ENCODE measurements at places on chromosomes 3 and 15.

DNA sequence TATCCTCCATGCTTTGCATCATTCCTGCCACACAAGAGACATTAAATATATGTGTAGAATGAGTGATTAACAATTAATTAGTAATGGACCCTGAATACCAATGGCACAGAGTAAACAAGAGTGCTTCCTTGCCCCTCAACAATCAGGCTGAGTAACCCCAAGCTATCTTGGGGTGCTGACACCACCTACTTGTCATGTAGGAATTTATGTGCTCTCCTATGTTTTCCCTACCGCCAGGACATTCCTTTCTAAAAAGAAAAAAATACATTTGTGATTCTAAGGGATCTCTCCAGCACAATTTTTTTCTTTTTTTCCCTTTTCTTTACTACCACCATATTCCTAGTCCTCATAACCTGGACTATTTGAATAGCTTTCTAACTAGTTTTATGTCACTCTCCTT lies 449.1 kb downstream of the MFSD1 start:
- no peak for DNase-seq

GRCh38 chr3:25293736-25294135 lies 134.3 kb upstream of the RARB start:
- no peak for DNase-seq

- no peak for DNase-seq
These were observed 23.4 kb downstream of the ARMC8 start for GRCh38 chr3:138210528-138210927.

- no peak for DNase-seq
These were observed 303.7 kb upstream of the UBE2E2 start for GRCh38 chr3:22899441-22899840.

- no peak for DNase-seq
These were observed 116.2 kb downstream of the NSUN3 start for GRCh38 chr3:94179059-94179458.

GRCh38 chr3:86828751-86829150 lies 162.2 kb downstream of the VGLL3 start:
- DNase-seq = no peak

GRCh38 chr15:45550436-45550835 lies 27.9 kb upstream of the SLC30A4 start:
- no peak for DNase-seq
